ENCODE measurements at places on chromosomes 16 and 17.

- no peaks in the 10 kb centered on the region for H3K36me3 ChIP-seq
- no peak overlapping the region for H3K4me3 ChIP-seq
- no peak for DNase-seq
- peaks cover 6% of the 10 kb centered on the region for H3K4me1 ChIP-seq
- no peaks in the 10 kb centered on the region for H3K27me3 ChIP-seq
Measured at GRCh38 chr17:17944743-17945142, 27.5 kb downstream of the TOM1L2 start.

DNA sequence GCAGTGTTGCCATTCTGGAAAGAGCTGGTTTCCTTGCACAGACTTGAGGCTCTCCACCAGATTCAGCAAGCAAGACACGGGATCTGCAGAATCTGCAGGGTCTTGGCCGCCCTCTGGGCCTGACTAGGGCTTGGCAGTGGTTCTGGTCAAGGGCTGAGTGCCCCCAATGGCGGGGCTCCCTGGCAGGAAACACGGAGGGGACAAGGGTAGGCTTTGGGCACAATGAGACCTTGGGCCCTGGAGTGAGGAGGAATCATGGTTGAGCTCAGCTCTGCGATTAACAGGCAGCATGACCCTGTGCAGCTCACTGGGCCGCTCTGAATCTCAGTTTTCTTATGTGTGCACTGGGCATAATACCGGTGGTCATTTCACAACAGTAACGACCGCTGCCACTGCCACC, 249.9 kb downstream of the GSG1L start:
- H3K36me3 ChIP-seq: no peaks in the 10 kb centered on the region
- H3K27ac ChIP-seq: no peak overlapping the region
- no peak overlapping the region for H3K4me3 ChIP-seq

- peaks cover 3% of the 10 kb centered on the region for H3K4me1 ChIP-seq
- no peak overlapping the region for H3K4me3 ChIP-seq
- DNase-seq: no peak
- H3K36me3 ChIP-seq: peaks cover 77% of the 10 kb centered on the region
- H3K27me3 ChIP-seq: no peaks in the 10 kb centered on the region
Measured at GRCh38 chr16:4860727-4861342, 13.6 kb downstream of the UBN1 start.

- H3K27ac ChIP-seq: no peak overlapping the region
- no peaks in the 10 kb centered on the region for H3K36me3 ChIP-seq
Measured at GRCh38 chr16:12965274-12965804, 63.9 kb downstream of the SHISA9 start.

- no peaks in the 10 kb centered on the region for H3K36me3 ChIP-seq
- no peak for DNase-seq
- H3K4me3 ChIP-seq: no peak overlapping the region
- H3K4me1 ChIP-seq: peaks cover 59% of the 10 kb centered on the region
- no peaks in the 10 kb centered on the region for H3K27me3 ChIP-seq
Measured at GRCh38 chr17:42065201-42065600, 14.8 kb upstream of the C17orf113 start.

- no peak overlapping the region for H3K4me3 ChIP-seq
- H3K27me3 ChIP-seq: no peaks in the 10 kb centered on the region
- no peaks in the 10 kb centered on the region for H3K4me1 ChIP-seq
- no peak for DNase-seq
Measured at GRCh38 chr16:49121636-49122035, 160.0 kb downstream of the CBLN1 start.

DNA sequence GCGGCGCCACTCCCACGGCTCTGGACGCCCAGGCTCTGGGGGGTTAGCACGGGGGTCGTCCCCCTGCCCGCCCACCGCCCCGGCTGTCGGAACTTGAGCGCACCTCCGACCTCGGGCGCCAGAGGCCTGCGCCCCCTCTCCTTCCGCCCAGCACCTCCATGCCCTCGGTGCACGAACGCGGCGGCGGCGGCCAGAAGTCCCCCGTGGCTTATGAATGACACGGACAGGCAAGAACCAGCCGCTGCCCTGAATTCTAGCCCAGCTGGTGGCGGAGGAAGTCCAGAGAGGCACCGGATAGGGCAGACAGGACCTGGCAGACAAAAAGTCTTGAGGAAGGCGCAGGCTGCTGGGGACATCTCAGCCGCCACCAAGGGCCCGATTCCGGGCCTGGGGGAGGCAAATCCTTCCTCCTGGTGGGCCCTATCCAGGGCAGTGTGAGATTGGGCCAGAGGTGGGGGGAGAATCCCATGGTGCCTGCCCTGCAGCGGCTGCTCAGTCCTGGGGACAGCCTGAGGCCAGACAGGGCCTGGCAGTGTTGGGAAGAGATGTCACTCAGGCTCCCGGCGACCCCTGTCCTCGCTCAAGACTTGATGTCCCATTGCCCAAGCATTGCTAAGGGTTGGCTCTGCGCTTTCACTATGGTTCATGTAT, 897 bp upstream of the CYGB start:
- H3K27ac ChIP-seq: no peak overlapping the region
- H3K4me3 ChIP-seq: no peak overlapping the region
- H3K36me3 ChIP-seq: no peaks in the 10 kb centered on the region
- no peak for DNase-seq
- H3K27me3 ChIP-seq: peaks cover 55% of the 10 kb centered on the region
- peaks cover 3% of the 10 kb centered on the region for H3K4me1 ChIP-seq
